ENCODE measurements at places on chromosomes 16 and 17. TPM values are rescaled to one million over a fixed set of nuclear protein-coding genes. Genes with fewer than 3 reads are reported as not detected.

Gene C1QL1
- 4.3 TPM for polyA plus RNA-seq

Gene CD300A
- 0.37 TPM for polyA plus RNA-seq

Gene OR3A3
- not detected for polyA plus RNA-seq

Gene TPSB2
- polyA plus RNA-seq: 0.23 TPM

Gene KRTAP3-1
- polyA plus RNA-seq: not detected

Gene GSDMA
- polyA plus RNA-seq: not detected

Gene HAS3
- polyA plus RNA-seq: 7.3 TPM

Gene RAMP2
- polyA plus RNA-seq: 29.5 TPM

Gene HS3ST3A1
- 6.1 TPM for polyA plus RNA-seq

Gene CTRL
- polyA plus RNA-seq: 12.8 TPM

Gene PPL
- polyA plus RNA-seq: 10.6 TPM

Gene CD300E
- polyA plus RNA-seq: not detected

Gene NLK
- polyA plus RNA-seq: 34.7 TPM

Gene NATD1
- polyA plus RNA-seq: 2.1 TPM

Gene EARS2
- polyA plus RNA-seq: 22.6 TPM

Gene HOXB4
- not detected for polyA plus RNA-seq

Gene SLC5A10
- polyA plus RNA-seq: not detected

Gene ELP5
- polyA plus RNA-seq: 40.9 TPM

All from GM23338 (cell line).